ENCODE measurements at places on chromosomes 4 and X.

GRCh38 chr4:17709763-17710068 is 71.7 kb downstream of the FAM184B start:
- no peak for DNase-seq

DNA sequence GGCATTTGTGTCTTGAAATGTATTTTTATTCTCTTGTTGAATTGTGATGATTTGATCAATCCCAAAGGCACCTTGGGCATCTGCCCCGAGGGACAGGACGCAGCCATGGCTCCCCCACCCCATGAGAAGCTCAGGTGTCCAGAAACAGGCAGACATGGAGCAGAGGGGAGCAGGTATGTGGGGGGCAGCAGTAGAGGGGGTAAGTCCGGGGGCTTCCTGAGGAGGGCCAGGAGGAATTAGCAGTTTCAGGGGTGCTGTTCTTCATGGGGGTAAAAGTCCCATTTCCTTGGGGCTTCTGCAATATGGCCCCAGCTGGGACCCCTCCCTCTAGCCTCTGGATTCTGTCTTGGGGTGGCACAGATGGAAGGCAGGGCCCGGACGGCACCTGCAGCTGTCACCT is 67.0 kb upstream of the HMX1 start:
- DNase-seq, result no peak

DNA sequence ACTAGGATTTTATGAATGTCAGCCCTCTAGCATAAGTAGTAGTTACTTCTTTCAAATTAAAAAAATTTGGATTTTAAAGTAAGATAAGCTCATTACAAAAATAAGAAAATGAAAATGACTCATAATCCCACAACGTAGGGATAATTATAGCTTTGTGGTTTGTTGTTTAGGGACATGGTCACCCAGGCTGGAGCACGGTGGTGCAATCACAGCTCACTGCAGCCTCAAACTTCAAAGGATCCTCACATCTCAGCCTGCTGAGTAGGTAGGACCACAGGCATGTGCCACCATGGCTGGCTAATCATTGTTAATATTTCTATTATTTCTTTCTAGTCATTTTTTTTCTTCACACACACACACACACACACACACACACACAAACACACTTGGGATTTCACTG is 57.6 kb downstream of the PLAC1 start:
- DNase-seq, result no peak

DNA sequence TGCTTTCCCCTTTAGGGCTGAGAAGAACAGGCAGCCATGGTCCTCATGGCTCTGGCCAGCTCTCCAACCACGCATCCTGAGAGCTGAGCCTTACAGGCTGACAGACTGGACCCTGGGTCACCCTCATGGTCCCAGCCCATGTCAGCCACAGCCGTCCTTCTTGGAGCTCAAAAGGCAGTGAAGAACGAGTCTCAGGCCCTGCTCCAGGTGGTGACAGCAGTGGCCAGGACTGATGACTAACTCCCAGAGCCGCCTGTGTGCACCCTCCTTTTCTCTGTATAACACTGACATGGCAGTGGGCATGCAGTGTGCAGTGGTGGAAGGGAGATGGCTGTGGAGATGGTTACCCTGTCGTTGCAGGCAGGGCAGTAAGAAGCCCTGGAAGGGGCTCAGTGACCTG is 10.3 kb upstream of the DUSP9 start:
- DNase-seq, result no peak

- no peak for DNase-seq
These were observed 2.6 kb upstream of the FGF16 start for GRCh38 chrX:77444545-77444944.

All from naive thymus-derived CD4-positive, alpha-beta T cell (primary cell).